ENCODE measurements at places on chromosomes 6 and 20. TPM values are rescaled to one million over a fixed set of nuclear protein-coding genes. Genes with fewer than 3 reads are reported as not detected.

GRCh38 chr6:4801491-4802110 is 25.4 kb downstream of the CDYL start:
- peaks cover 16% of the 10 kb centered on the region for H3K36me3 ChIP-seq
- no peaks in the 10 kb centered on the region for H3K27me3 ChIP-seq
- peaks cover 37% of the 10 kb centered on the region for H3K4me1 ChIP-seq
- peak overlapping the region; percentile 12 for H3K4me3 ChIP-seq
- no peak for DNase-seq
- H3K27ac ChIP-seq: no peak overlapping the region

DNA sequence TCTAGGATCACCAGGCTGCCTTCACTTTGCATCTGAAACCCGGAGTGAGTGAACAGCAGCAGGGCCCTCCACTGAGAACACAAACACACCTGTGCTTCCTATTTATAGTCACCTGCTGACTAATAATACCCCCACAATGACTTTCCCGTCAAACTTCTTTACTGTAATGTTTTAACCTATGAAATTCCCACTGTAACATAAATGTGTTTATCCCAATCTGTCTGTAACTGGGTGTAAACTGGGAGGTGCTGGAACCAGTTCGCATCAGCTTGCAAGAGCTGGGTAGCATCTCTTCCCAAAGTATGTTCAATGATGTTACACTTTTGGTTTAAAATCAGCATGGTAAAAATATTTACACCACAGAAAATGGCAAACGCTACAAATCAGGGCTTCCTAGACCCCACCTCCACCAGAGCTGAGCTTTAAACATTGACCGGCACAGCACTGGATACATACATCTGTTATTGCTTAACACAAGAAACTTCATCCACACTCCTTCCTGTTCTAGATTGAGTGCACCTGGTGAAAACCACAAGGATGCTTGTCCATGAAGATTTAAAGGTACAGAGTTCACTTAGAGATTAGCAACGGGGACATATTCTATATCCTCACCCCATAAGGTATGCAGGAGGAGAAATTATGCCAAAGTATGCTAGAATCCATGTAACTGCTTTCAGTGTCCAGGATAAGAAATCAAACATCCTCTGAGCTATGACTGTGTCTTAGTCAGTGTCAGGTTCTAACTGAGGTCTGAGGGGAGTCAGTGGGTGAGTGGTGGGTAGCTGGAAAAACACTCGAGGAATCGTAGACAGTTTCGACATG is 79.0 kb downstream of the ALDH8A1 start:
- no peaks in the 10 kb centered on the region for H3K27me3 ChIP-seq
- no peak overlapping the region for H3K4me3 ChIP-seq
- H3K36me3 ChIP-seq: peaks cover 10% of the 10 kb centered on the region

- H3K4me1 ChIP-seq: peaks cover 5% of the 10 kb centered on the region
- H3K27ac ChIP-seq: no peak overlapping the region
- H3K4me3 ChIP-seq: no peak overlapping the region
Observed at GRCh38 chr6:6690144-6690483, 101.6 kb downstream of the LY86 start.

GRCh38 chr20:21315138-21315537 is 12.0 kb downstream of the XRN2 start:
- no peak overlapping the region for H3K4me3 ChIP-seq
- peaks cover 84% of the 10 kb centered on the region for H3K4me1 ChIP-seq
- no peak for DNase-seq
- peaks cover 5% of the 10 kb centered on the region for H3K36me3 ChIP-seq
- no peak overlapping the region for H3K27ac ChIP-seq
- H3K27me3 ChIP-seq: no peaks in the 10 kb centered on the region

- DNase-seq: no peak
- no peak overlapping the region for H3K27ac ChIP-seq
- peaks cover 2% of the 10 kb centered on the region for H3K27me3 ChIP-seq
- no peaks in the 10 kb centered on the region for H3K36me3 ChIP-seq
Observed at GRCh38 chr6:53604623-53605190, 59.8 kb upstream of the GCLC start.

- no peak for DNase-seq
- H3K27me3 ChIP-seq: no peaks in the 10 kb centered on the region
- H3K27ac ChIP-seq: peak overlapping the region; percentile 87
- peak overlapping the region; percentile 74 for H3K4me3 ChIP-seq
- peaks cover 5% of the 10 kb centered on the region for H3K36me3 ChIP-seq
Observed at GRCh38 chr6:44128020-44128917, 915 bp downstream of the TMEM63B start.

DNA sequence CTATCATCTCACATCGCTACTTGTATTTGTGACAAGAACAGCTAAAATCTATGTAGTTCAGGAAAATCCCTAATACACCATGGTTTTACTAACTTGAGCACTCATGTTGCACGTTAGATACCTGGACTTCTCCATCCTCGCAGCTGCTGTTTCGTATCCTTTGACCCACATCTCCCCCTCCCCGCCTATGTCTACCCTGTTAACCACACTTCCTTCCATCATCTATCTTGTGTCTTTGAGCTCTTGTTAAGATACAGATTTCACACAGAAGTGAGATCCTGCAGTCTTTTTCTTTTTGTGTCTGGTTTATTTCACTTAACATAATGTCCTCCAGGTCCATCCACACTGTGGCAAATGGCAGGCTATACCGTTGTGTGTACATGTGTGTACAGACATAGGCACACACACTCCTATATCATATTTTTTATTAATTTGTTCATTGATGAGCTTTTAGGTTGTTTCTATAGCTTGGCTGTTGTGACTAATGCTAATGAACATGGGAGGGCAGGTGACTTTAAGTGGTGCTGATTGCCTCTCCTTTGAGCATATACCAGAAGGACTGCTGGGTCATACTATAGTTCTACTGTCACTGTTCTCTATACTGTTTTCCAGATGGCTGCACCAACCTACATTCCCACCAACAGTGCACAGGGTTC is 117.8 kb downstream of the WDR27 start:
- H3K4me3 ChIP-seq: peak overlapping the region; percentile 1
- peaks cover 12% of the 10 kb centered on the region for H3K36me3 ChIP-seq
- no peak overlapping the region for H3K27ac ChIP-seq
- peaks cover 8% of the 10 kb centered on the region for H3K4me1 ChIP-seq
- no peak for DNase-seq

- no peak for DNase-seq
- H3K36me3 ChIP-seq: no peaks in the 10 kb centered on the region
- no peak overlapping the region for H3K27ac ChIP-seq
- no peaks in the 10 kb centered on the region for H3K4me1 ChIP-seq
Observed at GRCh38 chr20:40442181-40442963, 246.7 kb downstream of the MAFB start.

The LY6G6F gene
- total RNA-seq: not detected

DNA sequence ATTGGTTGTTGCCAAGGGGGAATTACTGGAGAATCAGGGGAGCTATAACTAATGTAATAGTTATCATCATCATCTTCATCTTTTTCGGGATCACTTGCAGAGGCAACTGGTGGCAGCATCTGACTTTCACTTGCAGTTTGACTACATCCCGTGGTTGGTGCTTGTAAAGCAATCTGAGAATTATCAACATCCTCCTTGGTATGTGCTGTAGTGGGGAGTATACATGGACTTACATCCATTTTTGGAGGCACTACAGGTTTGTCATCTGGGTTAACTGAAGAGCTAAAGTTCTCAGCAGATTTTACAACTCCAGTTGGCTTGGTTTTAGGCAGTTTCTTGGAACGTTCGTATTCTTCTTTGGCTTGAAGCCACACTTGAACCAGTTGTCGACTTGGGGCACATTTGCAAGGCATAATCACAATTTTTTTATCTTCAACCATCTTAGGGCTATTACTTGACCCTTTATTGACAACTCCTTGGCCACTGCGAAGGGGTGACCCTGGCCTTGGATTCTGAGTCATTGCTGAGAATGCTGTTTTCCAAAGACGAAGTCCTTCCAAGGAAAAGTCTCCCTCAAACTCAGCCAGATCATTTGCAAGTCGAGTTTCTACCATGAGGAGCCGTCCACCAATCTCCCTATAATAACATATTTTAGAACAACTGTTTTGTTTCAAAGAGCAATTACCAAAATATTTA is 115.5 kb downstream of the REV3L start:
- no peaks in the 10 kb centered on the region for H3K27me3 ChIP-seq
- H3K36me3 ChIP-seq: peaks cover 43% of the 10 kb centered on the region
- no peak overlapping the region for H3K4me3 ChIP-seq
- DNase-seq: no peak

DNA sequence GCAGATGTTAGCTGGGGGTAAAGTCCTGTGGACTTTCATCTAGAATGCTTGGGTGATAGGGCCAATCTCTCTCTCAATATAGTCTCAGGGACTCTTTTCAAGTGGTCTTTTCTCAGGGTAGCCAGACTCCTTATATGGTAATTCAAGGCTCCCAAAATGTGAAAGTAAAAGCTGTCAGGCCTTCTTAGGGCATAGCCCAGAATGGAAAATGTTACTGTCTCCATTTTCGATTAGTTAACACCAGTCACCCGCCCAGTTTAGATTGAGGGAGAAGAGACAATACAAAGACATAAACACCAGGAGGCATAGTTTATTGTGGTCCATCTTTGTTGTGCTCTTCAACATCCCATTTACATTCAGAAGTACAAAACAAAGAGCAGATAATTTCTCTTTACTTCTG is 295.8 kb downstream of the EPHA7 start:
- H3K4me1 ChIP-seq: no peaks in the 10 kb centered on the region
- no peaks in the 10 kb centered on the region for H3K36me3 ChIP-seq
- no peak for DNase-seq

The ADGRF5 gene
- total RNA-seq: not detected

The PRR18 gene
- not detected for total RNA-seq

DNA sequence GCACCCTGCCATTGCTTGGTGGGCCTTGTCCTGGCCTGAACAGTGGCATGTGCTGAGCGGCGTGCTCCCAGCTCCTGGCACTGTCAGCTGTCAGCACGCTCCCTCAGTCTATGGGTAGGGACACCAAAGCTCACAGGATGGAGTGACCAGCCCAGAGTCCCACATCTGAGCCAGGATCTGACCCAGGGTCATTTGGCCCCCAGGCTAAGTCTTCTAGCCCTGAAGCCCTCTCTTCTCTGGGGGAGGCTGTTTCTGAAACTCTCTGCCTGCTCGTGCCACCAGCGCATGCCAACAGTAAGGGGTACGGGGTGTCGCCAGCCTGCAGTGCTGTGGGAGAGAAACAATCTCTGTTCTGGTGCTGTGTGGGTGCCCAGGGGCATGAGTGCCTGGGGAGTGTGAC is 37.1 kb downstream of the CDH4 start:
- no peak for DNase-seq
- no peaks in the 10 kb centered on the region for H3K27me3 ChIP-seq
- no peak overlapping the region for H3K4me3 ChIP-seq

- H3K36me3 ChIP-seq: no peaks in the 10 kb centered on the region
- no peak for DNase-seq
- H3K4me3 ChIP-seq: no peak overlapping the region
- no peaks in the 10 kb centered on the region for H3K27me3 ChIP-seq
Observed at GRCh38 chr6:78525976-78526375, 341.4 kb upstream of the IRAK1BP1 start.

DNA sequence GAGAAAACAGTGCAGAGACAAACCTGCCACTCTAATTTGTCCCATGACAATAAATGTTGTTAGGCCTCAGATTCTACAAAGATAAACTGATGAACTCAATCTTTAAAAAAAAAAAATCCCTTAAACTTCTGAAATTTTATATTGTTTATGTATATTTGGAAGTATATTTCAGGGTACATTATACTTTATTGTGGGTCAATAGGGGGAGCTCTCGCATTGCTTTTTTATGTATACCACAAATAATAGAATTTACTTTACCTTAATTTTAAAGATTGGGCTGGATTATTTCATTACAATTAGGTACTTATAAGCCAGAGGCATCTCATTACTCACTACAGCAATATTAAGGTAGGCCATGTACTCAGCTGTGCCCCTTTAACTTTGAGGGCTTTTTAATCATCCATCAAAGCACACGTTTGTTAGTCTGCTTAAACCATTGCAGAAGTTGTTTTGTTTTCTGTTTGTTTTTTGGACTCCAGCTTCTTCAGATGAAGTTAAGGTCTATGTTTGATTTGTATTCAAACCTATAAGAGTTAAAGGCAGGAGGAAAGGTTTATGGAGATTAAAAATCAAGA is 56.3 kb upstream of the EYA4 start:
- H3K27ac ChIP-seq: no peak overlapping the region
- H3K4me1 ChIP-seq: no peaks in the 10 kb centered on the region
- DNase-seq: no peak
- H3K27me3 ChIP-seq: no peaks in the 10 kb centered on the region
- no peaks in the 10 kb centered on the region for H3K36me3 ChIP-seq

The MLN gene
- total RNA-seq: not detected

The HLA-DQA2 gene
- 1.1 TPM for total RNA-seq

DNA sequence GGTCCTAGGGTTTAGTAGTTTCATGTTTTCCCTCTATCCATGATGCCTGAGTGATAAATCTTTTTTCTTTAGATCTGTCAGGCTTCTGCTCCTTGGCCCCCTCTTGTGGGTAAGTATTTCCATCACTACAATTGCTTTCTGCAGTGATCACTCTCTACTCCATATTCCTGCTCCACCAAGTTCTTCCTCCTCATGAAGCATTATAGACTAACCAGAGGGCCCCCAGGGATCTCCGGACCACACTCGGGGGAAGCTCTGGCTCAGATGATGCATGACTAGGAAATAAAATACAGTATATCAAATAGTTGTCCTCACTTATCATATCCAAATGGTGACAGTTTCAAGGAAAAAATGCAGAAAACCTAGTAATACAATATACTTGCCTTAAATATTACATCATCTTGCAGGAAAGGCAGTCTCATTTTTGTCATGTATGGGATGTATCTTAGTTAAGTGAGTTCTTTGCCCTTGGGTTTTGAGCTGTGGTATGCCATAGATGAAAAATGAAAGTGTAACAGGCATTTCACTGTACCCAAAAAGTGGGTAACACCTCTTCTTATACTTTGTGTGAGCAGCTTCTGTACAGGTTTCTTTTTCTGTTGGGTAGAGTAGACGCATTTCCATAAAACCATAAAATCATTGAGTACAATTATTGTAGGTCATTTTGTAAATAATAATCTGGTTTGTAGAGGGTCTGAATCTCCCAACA is 200.9 kb upstream of the EYA4 start:
- H3K27ac ChIP-seq: no peak overlapping the region
- no peaks in the 10 kb centered on the region for H3K4me1 ChIP-seq
- DNase-seq: no peak
- peaks cover 3% of the 10 kb centered on the region for H3K27me3 ChIP-seq
